ENCODE measurements at places on chromosomes 2 and 18. TPM values are rescaled to one million over a fixed set of nuclear protein-coding genes. Genes with fewer than 3 reads are reported as not detected.

The NYAP2 gene
- total RNA-seq: not detected

The TGFA gene
- total RNA-seq: 52.2 TPM

The SIGLEC15 gene
- total RNA-seq: not detected

The CIDEA gene
- total RNA-seq: 0.19 TPM

The MAP3K19 gene
- total RNA-seq: not detected

The C1GALT1C1L gene
- not detected for total RNA-seq

The RAD51AP2 gene
- total RNA-seq: not detected

The TMEM247 gene
- not detected for total RNA-seq

The C2orf66 gene
- total RNA-seq: 0.06 TPM

The STEAP3 gene
- total RNA-seq: 8.6 TPM

The CELF4 gene
- not detected for total RNA-seq

The MAT2A gene
- total RNA-seq: 139 TPM

The SERPINB12 gene
- not detected for total RNA-seq

The ANKRD30B gene
- not detected for total RNA-seq

The TEKT4 gene
- not detected for total RNA-seq

The ANKRD62 gene
- not detected for total RNA-seq

The SH3RF3 gene
- 3.1 TPM for total RNA-seq

The CLEC4F gene
- total RNA-seq: 0.13 TPM

The GALNT14 gene
- 0.13 TPM for total RNA-seq

Measured in bladder microvascular endothelial cell (primary cell).